ENCODE measurements at places on chromosomes 1 and 21.
A peak's percentile ranks its signal among the peaks of the same experiment; 100 is the strongest.

DNA sequence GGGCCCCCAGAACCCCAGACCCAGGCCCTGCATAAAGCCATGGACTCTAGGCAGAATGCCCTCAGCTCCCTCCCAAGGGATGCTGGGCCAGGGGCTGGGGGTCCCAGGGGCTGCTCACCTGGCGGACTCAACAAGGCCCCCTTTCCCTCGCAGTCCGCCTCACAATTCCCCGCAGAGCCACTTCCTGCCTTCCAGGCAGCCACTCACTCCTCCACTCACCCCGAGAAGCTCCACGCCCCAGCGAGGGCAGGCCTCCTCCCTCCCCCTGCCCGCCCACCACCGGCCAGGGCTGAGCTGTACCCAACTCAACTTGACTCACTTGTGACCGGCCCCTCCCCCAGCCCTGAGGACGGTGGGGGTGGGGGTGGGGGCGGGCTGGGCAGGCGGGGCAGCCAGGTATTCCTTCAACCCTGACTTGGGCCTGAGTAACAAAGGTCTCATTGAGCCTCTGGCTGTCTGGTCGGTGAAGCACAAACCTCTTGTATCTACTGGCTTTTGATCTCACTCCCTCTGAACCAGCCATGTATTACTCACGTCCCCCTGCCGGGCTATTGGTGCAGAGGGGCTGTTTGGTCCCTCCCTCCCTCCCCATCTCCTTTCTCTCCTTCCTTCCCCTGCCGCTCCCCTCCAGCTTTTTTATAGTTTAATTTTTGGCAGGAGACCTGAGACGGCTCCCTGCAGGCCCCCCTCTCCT lies 5.9 kb downstream of the BLACAT1 start:
- DNase-seq: no peak

DNA sequence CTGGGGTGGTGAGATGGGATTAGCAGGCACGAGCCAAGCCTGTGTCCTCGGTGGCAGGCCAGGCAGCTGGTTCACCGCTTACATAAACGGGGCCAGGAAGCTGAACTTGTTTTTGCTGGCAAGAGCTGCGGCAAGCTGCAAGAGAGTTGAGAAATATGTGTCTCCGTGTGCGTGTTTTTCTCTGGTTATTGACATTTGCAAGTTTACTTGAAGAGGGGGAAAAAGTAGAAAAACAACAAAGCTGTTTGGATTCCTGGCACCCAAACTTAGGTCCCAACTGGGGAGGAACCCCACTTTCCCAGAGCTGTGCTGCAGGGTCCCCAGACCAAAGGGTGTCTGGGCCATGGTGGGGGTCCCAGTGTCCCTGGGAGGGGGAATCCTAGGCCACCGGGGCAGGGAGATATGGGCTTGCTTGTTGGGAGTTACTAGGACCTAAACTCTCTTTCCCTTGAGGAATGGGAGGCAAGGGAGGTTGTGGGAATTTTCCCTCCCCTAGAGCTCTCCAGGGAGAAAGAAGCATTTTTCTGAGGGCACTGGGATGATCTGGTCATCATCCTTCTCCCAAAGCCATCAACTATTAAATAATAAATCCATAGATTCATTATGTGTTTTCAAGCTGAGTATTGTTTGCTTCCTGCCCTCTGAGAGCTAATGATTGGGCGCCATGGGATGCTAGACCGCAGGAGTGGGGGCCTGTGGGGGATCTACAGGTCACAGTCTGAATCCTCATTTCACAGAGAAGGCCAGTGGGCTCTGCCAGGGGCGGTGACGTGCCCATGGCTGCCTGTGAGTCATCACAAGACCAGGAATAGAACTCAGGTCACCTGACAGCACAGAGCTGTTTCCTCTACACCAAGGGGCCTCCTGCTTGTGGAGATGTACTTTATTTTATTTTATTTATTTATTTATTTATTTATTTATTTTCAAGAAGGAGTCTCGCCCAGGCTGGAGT lies 14.8 kb downstream of the IL6R start:
- peak; percentile 88 for DNase-seq

DNA sequence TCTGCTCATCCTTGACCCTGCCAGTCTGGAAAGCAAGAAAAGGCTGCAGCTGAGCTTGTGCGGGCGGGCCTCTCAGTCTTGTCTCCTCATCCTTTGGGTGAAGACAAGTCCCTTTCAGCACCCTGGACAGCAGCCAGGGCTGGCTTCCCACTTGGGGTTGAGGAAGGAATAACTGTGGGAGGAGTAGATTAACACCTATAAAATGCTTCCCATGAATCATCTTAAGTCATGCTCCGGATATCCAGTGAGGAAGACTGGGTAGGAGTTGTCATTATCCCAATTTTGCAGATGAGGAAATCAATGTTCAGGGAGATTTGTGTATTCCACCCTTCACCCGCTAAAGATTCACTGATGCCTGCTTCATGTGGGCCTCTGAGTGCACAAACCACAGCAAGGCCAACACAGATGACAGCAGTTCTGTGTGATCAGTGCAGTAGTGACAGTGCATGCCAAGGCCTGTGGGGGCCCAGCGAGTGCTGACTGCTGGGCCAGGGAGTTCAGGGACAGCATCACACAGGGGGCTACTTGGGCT lies 20.1 kb upstream of the COL16A1 start:
- DNase-seq: peak; percentile 60

GRCh38 chr1:28494737-28495136 lies 11.1 kb upstream of the RCC1 start:
- no peak for DNase-seq

DNA sequence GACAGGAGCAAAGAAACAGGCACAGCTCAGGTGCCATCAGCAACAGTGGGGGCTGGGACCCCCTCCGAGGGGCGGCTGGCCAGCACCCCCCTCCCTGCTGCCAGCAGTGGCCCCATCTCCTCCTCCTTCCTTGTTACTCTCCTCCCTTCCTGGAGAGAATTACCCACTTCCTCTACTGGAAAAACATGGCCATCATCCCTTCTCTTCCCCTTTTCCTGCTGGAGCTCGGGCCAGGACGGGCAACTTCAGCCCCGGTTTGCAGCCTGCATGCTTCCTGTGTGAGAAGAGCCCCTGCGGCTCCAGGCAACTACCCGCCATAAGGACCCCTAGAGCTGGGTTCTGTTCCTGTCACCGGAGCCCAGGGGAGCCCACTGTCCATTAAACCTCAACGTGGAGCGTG lies 17.6 kb downstream of the MEGF6 start:
- no peak for DNase-seq

DNA sequence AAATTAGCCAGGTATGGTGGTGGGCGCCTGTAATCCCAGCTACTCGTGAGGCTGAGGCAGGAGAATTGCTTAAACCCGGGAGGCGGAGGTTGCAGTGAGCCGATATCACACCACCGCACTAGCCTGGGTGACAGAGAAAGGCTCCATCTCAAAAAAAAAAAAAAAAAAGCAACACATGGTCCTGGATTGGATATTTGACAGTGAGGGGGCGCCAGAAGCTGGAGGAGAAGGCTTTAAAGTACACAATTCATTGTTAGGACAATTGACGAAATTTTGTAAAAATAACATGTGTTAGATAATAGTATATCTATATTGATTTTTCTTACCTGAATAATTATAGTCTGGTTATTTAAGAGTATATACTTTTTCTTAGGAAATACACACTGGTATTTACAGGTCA lies 50.2 kb upstream of the USP25 start:
- DNase-seq: no peak

DNA sequence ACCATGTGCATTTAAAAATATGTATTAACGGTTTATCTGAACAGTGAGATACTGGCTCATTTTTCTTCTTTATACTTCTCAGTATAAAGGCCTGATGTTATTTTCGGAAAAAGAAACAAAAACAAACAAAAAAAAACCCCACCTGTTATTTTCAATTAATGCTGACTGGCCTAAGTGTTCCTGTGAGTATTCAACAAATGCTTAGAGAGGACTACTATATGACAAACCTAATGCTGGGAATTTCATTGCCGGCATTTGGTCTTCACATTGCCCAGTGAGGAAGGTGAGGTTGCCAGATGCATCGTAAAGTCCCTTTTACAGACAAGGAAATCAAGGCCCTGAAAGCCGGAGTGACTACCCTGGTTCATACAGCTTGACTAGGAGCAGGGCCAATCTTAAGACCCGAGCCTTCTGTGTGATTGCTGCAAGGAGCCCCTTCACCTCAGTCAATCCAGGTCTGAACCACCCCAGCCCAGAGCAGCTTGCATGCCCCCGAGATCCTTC lies 599 bp downstream of the MRPL24 start:
- DNase-seq: no peak
